ENCODE measurements at places on chromosomes 2 and 18.
A peak's percentile ranks its signal among the peaks of the same experiment; 100 is the strongest.

- no peak for DNase-seq
Measured at GRCh38 chr18:37586656-37587225, 21.1 kb upstream of the CELF4 start.

- DNase-seq = no peak
Measured at GRCh38 chr18:71336576-71337210, 1047.8 kb downstream of the SOCS6 start.

GRCh38 chr2:212686285-212686895 lies 147.8 kb upstream of the ERBB4 start:
- DNase-seq = peak; percentile 2

GRCh38 chr2:197453914-197454398 lies 604 bp downstream of the COQ10B start:
- DNase-seq = no peak

- DNase-seq = no peak
Measured at GRCh38 chr18:78507217-78507616, 472.4 kb upstream of the SALL3 start.

DNA sequence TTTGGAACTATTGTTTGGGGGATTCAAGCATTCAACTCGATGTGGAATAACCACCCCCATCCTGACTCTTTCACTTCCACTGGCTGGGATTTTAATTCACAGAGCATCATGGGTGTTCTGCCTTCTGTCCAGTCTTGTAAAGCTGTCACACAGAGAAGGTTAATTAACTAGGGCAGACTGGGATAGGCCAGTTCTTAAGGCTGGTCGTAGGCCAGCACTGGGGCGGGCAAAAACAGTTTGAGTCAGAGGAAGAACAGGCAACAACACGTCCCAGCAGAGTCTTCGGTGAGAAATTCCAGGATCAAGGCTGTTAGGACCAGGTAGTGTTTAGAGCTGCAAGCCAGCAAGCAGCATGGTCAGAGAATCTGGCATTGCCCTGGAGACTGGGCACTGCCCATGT lies 4.0 kb upstream of the RNF152 start:
- no peak for DNase-seq

- no peak for DNase-seq
Measured at GRCh38 chr2:79915455-79915854, 389.1 kb downstream of the LRRTM1 start.

- no peak for DNase-seq
Measured at GRCh38 chr18:31538837-31539236, 40.9 kb downstream of the DSG2 start.

- DNase-seq = no peak
Measured at GRCh38 chr2:66968946-66969345, 428.2 kb upstream of the ETAA1 start.

DNA sequence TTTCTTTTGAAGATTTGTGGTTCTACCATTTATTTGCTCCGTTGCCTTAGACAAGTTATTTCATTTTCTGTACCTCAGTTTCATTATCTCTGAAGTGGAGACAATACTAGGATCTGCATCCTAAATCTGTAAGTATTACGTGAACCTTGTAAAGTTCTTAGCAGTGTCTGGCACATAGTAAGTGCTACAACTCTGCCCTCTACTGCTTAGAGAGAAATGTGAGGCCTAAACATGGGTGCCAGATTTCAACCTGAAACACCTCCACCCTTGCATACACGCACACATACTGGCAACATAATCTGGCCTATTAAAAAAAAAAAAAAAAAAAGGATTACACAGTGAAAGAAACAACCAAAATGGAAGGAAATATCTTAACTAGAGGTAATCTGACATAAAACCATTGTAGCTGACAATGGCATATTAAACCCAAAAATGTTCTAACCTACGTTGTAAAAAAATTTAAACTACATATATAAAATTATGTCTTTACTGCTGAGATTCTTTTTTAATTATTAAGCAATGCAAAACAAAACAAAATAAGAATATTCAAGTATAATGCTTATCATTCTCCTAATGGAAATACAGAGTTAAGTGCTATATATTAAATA lies 132.6 kb downstream of the MAP2 start:
- DNase-seq = no peak

DNA sequence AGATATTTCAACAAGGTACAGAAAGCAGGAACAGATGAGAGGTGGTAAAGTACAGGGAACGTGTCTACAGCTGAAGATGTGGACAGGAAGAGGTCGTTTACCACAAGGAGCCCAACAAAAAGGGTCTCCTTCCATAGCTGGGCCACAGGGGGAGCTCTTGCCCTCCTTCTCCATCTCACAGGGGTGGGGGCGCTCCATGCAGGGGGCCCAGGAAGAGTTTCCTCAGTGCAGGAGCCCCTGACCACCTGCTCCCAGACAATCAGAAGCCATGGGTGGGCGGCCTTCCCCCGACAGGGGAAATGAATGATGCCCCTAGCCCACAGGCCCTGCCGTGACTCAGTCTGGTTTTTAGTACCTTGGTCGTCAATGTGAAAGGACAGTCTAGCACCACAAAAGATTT lies 163.6 kb upstream of the ZNF516 start:
- DNase-seq = no peak

GRCh38 chr2:198056836-198057235 lies 252.4 kb downstream of the PLCL1 start:
- DNase-seq = no peak

DNA sequence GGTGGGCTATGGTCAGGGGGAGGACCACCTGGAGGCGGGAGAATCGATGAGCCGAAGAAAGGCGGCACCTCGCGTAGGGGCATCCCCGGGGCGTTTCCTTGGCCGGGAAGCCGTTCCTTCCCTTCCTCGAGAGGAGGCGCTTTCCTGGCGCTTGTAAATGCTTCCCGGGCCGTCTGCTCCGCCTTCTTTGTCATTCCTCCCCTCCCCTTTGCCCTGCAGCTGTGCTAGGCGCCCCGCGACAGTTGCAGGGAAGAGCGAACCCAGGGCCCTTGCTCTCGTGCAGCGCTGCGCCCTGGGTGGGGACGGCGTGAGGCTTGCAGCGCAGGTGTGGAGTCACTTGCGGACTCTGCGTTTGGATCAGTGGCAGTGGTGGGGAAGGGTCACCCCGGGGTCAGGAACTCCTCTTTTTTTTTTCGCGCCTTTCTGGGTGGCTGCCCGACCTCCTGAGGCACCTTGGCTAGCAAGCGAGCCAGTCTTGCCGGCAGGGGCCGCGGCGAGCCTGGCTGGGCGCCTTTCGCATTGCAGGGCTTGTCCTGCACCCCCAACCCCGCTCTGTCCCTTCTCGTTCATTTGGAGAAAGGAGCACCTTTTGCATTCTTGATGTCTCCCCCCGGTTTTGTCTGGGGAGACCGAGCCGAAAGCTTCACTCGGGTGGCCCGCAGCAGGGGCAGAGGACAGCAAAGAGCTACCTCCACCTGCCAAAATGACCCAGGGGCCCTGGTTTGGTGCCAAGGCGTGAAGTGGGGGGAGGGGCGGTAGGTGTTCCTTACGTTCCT lies 858 bp downstream of the KCNS3 start:
- peak; percentile 5 for DNase-seq

DNA sequence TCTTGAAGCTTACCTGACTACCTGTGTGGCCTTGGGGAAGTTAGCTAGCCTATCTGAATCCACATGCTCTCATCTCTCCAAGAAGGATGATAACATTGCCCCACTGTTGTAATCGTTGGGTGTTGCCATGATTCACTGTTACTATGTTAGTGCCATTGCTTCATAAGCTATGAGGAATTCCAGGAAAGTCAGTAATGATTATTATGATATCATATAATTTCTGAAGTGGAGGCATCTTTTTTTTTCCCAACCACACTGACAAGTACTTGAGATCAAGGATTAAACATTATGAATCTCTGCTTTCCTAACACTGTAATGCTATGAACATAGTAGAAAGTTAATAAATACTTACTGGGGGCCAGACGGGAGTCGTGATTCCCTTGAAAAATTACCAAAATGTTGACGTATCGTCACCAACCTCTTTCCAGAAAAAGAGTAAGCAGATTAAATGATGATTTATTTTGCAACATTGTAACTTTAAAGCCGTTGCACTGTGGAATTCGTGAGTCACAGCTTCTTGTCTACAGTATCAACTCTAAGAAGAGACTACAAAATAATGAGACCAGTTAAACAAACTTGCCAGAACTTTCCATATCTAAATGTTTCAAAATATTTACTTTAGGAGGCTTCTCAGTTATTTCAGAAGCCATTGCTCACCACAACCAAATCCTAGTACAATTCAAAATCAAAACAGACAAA lies 459.9 kb downstream of the PIK3C3 start:
- DNase-seq = no peak

Measured in NCI-H1092 (cell line).